ENCODE measurements at places on chromosomes 6 and 20.

DNA sequence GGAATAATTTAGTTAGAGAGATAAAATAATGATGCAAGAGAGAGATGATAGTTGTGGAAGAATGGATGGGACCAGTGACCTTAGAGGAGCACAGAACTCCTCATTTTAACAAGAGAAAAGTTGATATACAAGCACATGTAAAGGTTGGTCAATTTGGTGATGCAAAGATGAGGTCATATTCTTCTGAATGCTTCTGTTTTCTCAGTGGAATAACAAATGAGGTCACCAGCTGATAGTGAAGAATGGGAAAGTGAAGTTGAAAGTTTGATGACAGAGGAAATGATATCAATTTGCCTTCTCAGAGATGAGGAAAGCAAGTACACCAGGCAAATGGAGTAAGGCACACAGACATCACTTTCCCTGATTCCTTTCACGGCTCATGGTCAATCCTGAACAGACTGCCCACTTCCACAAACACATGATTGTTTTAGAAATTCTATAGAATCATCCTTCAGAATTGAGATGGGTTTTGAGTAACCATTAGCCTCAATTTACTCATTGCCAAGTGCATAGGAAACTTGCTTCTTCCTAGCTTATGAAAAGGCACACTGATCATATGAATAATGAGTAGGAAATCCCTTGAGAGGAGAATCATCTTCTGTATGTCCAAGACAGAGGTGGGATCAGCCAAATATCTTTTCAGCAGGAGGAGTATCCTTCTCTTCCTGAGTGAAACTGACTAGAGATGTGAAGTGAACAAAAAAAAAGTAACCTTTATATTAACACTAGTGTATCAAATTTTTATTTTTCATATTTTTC lies 82.4 kb upstream of the TCF21 start:
- no peak for DNase-seq

DNA sequence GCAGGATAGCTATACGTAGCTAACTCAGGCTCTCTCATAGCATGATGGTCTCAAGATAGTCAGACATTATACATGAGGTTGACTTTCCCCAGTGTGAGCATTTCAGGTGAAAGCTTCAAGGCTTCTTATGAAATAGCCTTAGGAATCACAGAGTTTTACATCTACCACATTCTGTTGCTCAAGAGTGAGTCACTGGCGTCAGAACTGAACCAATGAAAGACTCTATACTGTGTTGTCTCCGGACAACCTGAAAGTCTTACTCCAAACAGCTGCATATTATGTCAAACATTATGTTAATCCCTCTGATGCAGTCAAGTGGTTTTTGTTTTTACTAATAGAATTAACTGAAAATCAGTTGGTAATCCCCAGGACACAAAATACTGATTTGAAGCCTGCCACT lies 79.8 kb upstream of the TRDN start:
- DNase-seq = no peak

- no peak for DNase-seq
Measured at GRCh38 chr20:18567739-18568091, 483 bp downstream of the SMIM26 start.

DNA sequence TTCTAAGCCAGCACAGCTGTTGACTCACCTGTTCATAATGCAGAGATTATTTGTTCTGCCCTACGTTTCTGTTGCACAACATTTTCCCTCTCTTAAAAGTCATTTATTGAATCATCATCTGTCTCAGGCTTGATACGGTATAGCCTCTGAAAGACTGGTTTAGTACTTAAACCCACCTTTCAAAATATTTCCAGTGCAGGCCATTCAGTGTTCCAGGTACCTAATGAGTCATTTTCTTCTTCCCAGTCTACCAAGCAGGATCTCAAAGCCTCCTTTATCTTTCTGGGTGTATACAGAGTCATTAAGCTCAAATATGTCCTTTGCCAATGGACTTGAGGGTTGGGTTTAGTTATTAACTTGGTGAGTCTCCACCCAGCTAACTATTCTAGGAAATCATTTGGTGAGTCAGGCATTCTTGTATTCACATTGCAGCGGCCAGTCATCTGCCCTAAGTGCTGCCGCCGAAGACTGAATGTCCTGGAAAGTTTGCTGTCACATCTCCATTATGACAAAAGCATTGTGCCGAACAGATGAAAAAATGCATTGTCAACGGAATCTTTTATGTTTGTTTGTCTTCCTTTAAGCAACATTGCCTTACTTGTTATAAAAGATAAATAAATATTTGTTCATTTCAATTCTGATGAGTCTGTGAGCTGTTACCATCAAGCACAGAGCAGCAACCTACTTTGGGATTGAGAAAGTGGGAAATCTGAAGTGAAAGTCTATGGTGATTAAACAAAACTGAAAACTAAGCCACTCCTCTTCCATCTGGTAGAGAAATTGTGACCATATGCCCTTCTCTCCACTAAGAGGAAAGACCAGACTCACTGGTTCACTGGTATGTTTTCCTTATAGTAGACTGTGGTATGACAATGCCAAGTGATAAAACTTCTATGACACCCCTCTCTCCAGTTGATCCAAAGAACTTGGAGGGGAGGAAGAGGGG lies 14.3 kb upstream of the FAM135A start:
- DNase-seq = no peak

GRCh38 chr6:149028767-149029405 lies 282.1 kb downstream of the UST start:
- DNase-seq = no peak

DNA sequence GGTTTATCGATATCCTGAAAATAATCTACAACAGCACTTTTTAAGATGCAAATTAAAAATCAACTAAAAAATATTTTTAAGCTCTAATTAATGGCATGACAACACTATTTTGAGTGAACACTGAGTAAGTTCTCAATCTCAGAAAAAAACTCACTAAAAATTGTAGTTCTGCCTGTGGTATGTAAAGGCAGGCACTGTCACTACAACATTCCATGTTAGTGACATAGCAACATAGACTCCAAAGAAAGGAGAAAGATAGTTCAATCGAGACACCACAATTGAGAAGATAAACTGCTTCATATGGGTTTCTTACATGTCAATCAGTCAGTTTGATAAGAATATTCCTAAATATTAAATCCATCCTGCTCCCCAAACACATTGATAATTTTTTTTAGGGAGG lies 38.0 kb downstream of the COL12A1 start:
- no peak for DNase-seq

DNA sequence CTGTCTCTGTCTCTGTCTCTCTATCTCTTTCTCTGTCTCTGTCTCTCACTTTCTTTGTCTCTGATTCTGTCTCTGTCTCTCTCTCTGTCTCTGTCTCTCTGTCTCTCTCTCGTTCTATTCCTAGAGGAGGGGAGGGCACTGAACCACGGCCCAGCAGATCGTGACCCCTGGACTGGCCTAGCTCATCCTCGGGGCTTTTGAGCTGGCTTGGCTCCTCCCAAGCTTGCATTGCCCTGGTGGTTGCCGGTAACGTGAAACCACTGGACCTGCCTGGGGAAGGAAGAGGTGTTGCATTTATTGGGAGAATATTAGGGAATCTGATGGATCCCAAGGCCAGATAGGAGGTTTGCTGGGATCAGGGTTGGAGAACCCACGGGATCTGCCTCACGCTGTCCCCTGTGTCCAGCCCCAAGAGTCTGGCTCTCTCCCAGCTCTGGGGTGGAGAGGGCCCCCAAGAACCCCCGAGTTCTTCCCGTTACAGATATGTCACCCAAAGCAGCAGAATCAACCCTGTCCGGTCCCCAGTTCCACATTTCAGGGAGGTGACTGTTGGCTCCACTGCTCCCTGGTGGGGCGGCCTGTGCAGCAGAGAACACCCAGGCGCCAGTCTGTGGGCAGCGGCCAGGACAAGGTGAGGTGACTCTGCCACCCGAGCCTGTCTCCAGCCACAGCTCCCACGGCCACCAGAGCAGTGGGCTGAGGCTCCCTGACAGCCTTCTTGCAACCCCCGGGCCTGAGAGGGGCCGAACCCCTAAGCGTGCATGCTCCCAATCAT lies 228.3 kb downstream of the TTLL2 start:
- DNase-seq = no peak

DNA sequence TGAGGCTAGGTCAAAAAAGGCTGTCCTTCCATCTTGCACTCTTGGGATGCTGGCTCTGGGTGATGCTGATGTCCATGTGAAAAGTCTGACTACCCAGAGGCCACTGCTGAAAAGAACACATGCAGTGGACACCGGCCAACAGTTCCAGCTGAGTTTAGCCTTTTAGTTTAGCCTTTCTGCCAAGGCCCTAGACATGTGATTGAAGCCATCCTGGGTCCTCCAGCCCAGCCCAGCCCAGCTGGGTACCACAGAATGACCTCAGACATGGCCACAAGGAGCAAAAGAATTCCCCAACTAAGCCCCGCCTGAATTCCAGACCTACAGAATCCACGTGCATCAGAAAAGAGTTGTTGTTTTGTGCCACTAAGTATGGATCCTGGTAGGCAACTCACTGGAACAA lies 17.4 kb downstream of the PIGT start:
- DNase-seq = no peak

GRCh38 chr6:125804264-125804663 lies 13.5 kb downstream of the NCOA7 start:
- DNase-seq = no peak

GRCh38 chr6:46502486-46503119 lies 11.4 kb upstream of the RCAN2 start:
- DNase-seq = no peak
